ENCODE measurements at places on chromosomes 5 and 9.

DNA sequence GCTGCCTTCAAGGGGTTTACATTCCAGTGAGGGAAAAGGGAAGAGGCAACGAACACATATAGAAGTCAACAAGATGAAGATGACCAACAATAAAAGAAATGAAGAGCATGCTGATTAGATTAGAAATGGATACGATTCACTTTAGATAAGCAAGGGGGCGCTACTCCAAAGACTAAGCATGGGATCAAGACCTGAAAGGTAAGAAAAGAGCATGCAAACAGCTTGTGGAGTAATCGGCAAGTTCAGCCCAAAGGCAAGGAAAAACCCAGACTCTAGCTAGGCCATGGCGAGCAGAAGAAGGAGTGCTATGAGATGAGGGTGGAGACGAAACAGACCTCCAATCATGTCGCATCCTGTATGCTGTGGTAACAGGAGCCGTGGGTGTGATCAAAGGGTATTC, 124.4 kb downstream of the FANCC start:
- no peak for DNase-seq

DNA sequence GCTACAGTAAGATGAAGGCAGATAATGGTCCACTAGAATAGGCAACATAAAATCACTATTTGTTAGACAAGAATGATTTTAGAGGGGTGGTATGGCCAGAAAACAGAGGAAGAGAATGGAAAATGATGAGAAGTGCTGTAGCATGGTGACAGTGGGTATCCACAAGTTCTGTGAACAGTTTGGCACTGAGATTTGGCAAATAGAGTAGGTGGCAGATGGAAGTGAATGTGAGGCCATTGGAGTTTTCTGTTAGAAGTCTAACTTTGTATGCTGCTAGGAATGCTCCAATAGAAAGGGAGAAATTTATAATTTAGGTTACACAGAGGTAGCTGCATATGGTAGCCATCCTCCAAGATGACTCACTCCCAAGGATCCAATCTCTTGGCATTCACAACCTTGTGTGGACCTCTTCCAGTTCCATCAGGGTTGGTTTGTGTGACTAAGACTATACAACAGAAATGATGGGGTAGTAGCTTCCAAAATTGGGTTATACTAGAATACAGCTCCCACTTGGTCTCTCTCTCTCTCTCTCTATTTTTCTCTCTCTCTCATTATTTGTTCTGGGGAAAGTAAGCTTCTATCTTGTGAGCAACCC, 646.9 kb upstream of the ZNF608 start:
- DNase-seq, result no peak

DNA sequence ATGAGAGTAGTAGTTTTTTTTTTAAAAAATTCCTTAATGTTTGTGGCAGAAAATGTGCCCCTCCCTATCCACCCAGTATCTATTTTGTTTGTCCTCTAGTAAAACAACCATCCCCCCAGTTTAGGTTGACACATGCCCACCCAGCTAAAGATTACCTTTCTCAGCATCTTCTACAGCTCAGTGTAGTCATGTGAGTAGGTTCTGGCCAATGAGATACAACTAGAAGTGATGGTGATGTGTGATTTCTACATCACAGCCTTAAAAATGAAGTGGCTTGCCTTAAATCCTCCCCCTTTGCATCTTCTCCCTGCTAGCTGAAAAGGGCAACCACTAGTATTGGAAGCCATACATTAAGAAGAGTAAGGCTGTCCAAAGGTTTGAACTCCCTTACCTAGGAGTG, 14.9 kb downstream of the CHD1 start:
- DNase-seq, result no peak

DNA sequence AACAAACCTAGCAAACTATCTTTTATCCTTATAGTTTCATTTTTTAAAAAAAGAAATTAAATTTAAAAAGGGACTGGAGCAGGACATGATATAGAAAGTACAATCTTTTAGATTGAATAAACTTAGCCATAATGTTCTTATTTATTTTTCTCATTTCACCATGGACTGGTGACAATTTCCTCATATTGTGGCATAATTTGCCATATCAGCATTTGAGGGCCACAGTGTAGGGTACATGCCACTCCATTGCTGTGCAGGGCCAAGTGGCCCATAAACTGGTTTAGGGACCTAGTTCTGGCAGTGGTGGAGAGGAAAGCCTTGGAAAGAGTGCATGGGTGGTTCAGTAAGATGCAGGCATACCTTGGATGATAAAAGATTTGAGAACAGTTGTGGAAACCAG, 232.9 kb upstream of the ELL2 start:
- no peak for DNase-seq

- no peak for DNase-seq
Measured at GRCh38 chr9:91307279-91307678, 54.4 kb downstream of the AUH start.

- DNase-seq, result no peak
Measured at GRCh38 chr9:133845440-133845839, 107.3 kb upstream of the SARDH start.

DNA sequence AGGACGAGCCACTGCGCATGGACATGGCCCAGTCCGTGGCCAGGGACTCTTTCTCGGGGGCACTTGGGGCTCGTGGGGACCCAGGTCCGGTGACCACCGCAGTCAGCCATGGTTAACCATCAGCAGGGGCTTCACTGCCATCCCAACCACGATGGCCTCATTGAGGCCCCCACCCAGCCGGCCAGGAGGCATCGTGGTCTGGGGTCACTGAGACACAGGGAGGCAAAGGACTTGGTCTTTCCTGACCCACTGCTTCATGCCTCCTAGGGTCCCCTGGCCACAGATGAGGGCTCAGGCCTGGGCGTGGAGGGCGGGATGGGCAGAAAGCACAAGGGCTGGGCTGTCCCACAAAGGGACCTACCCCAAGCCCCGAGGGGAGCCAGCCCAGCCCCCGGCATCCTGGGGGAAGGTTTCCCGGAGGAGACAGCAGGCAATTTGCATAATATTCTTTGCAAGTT, 6.6 kb downstream of the NACC2 start:
- DNase-seq, result no peak

- no peak for DNase-seq
Measured at GRCh38 chr9:19759066-19759465, 29.8 kb downstream of the SLC24A2 start.

DNA sequence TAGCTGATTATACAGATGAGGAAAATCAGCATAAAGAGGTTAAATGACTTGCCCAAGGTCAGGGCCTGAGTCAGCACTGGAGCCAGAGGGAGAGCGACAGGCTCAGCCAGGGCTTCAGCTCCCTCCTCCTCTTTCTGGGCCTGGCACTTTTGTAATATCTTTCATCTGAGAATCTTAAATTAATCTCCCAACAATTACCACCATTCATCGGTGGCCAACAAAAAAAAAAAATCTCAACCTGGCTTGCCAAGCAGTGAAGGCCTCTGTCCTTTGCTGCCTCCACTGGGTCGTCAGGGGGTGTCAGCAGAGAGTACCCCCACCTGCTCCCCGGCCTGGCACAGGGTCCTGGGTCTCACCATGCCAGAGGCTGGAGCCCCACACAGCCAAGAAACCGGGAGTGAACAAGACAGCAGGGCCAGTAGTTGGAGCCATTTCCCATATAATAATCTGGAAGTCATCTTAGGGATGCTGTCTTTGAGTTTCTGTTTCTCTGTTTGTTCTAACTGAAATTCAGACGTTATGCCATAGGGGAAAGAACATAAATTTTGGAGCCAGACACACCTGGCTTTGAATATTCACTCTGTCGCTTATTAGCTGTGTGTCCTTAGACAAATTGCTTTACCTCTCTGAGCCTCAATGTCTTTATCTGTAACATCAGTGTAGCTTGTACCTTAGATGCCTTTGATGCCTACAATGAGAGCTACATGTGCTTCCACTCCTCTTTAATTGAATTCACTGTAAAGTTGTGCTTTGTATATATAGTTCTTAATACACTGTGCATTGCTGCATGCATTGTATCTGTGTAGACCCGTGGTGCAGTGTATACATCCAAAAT, 299.9 kb upstream of the MSX2 start:
- no peak for DNase-seq

GRCh38 chr9:107888773-107889227, 399.2 kb upstream of the KLF4 start:
- no peak for DNase-seq

GRCh38 chr9:27336829-27337228, 39.9 kb upstream of the EQTN start:
- DNase-seq, result no peak

GRCh38 chr5:102628441-102629175, 126.5 kb upstream of the PAM start:
- DNase-seq, result no peak

DNA sequence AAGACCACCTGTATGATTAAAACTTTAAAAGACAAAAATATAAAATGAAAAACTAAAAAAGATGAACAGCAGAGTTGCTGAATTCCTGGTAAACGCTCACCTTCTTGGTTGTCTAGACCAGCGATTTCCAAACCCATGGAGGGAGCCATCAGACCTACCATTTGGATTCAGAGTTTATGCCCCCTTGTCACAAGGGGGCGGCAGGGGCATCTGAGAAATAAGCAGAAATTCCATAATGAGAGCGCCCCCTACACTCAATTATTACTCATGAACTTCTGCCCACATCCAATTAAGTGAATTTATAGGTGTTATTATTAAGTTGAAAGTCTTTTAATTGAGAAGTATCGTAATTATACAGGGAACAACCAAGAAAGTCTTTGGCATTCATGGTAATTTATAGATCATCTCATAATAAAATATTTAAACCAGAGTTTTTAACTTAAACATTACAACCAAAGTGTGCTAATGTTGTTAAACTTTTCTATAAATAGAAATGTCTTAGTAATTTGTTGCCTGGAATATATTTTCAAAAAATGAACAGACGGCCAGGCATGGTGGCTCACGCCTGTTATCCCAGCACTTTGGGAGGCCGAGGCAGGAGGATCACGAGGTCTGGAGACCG, 35.2 kb upstream of the SPATA31C2 start:
- peak; percentile 9 for DNase-seq

GRCh38 chr5:169534311-169534880, 49.2 kb upstream of the SPDL1 start:
- DNase-seq, result no peak

DNA sequence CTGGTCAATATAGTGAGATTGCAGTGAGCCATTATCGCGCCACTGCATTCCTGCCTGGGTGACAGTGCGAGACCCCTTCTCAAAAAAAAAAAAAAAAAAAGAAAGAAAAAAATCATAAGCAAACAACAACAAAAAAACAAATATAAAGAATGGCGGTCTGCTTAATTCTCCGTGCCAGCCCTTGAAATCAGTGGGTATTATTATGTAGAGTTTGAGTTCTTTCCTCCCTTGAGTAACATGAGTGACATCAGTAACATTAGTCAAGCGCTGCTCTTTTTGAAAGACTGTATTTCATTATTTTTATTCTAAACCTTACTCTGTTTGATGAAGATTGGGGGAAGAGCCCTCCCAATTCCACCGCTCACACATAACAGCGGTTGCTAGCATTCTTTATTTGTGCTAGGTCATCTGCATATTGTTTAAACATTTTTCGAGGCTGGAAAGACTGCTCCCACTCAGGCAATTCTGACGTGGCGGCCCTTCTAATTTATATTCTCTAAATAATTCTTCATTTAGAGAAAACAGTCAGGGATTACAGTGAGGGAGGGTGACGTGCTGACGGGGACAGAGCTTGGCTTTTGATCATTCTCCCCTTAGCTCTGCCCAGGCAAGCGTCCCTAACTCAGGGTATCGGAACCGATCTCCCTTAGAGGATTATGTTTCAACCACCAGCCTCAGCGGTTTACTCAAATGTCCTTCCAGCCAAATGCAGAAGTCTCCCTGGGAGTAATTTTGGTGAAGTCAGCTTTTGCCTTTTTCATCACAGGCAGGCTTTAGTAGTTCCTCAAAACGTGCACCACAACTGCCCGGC, 860 bp upstream of the MARCHF6 start:
- no peak for DNase-seq

DNA sequence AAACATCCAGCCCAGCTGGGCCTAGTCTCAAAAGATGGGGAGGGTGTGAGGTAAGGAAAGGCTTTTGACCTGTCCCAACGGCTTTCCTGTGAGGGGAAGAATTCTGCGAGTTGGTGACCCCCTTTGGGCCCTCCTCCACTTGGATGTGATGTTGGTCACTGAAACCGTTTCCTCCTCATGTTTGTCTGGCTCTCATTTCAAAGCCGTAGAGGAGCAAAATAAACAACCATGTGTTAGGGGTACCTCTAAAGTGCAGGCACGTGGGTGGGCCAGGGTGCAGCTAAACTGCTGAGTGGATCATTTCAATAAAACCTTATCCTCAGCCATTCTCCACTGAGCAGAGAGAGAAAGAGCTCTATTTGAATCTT, 84.3 kb upstream of the MELK start:
- no peak for DNase-seq

DNA sequence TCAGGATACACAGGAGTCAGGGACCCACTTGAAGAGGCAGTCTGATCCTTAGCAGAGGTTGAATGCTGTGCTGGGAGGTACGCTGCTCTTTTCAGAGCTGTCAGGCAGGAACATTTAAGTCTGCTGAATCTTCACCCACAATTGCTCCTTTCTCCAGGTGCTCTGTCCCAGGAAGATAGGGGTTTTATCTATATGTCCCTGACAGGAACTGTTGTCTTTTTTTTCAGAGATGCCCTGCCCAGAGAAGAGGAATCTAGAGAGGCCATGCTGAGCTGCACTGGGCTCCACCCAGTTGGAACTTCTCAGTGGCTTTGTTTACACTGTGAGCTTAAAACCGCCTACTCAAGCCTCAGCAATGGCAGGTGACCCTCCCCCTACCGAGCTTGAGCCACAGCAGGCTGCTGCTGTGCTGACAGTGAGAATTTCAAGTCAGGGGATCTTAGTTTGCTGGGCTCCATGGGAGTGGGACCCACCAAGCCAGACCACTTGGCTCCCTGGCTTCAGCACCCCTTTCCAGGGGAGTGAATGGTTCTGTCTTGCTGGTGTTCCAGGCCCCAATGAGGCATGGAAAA, 169.0 kb downstream of the FBXL17 start:
- DNase-seq, result no peak

- DNase-seq, result no peak
Measured at GRCh38 chr5:153714798-153715197, 224.3 kb downstream of the GRIA1 start.

GRCh38 chr5:61177070-61177469, 14.8 kb upstream of the SMIM15 start:
- DNase-seq, result no peak

- no peak for DNase-seq
Measured at GRCh38 chr9:133037775-133038515, 7.1 kb downstream of the GTF3C5 start.

DNA sequence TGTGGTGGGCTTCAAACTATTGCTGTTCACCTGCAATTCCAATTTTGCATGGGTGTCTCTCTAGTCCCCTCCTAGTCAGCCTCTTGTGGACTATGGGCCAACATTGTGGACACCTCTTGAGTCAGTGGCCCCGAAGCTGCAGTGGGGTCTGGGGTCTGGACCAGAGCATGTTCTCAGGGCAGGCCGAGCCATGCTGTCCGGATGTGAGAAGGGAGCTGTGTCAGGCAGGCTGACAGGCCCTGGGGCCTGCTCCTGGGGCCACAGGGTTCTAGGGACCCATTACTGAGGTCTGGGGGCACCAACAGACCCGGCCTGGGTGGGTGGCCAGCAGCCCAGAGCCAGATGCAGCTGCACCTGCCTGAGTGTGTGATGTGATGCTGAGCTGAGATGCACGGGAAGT, 16.5 kb upstream of the IRX4 start:
- no peak for DNase-seq

- DNase-seq, result no peak
Measured at GRCh38 chr5:76050134-76050533, 33.0 kb upstream of the SV2C start.

- no peak for DNase-seq
Measured at GRCh38 chr5:141186897-141187512, at the start of gene PCDHB9. Gene PCDHB9 (plus strand): TSS chr5:141187161. CDS start chr5:141187319, 158 bp downstream.

All from activated T-helper 1 cell treated with Interleukin-2 at 50 U/mL for 16 hours (primary cell).